ENCODE measurements at places on chromosomes 3 and 15. TPM values are rescaled to one million over a fixed set of nuclear protein-coding genes. Genes with fewer than 3 reads are reported as not detected.

ZNF35 gene
- 28.0 TPM for total RNA-seq

CFAP161 gene
- total RNA-seq = not detected

KLHL6 gene
- not detected for total RNA-seq

IL17RD gene
- 2.8 TPM for total RNA-seq

CD86 gene
- not detected for total RNA-seq

DNAH12 gene
- 0.25 TPM for total RNA-seq

PRSS50 gene
- total RNA-seq = not detected

CD200R1 gene
- not detected for total RNA-seq

DCLK3 gene
- not detected for total RNA-seq

GPR27 gene
- 4.0 TPM for total RNA-seq

ACSBG1 gene
- total RNA-seq = not detected

EPHB3 gene
- 0.17 TPM for total RNA-seq

FAM107A gene
- 0.60 TPM for total RNA-seq

GPR62 gene
- total RNA-seq = not detected

TOPAZ1 gene
- not detected for total RNA-seq
